Left ventricle myocardium superior (tissue), 1 donor: ENCODE measurements at places on chromosomes 4 and X.
A peak's percentile ranks its signal among the peaks of the same experiment; 100 is the strongest.

DNA sequence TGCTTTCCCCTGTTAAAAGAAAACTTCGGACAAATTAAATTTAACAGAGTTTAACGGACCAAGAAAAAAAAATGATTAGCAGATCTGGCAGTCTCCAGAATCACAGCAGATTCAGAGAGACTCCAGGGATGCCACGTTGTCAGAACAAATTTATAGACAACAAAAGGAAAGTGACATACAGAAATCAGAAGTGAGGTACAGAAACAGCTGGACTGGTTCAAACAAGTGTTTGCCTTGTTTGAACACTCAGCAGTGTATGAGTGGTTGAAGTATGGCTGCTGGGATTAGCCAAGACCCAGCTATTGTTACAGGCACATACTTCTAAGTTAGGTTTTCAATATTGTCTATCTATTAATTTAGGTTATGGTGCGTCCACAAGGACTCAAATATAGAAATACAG, 19.1 kb downstream of the PIR start:
- no peak for DNase-seq

- DNase-seq, result no peak
Observed at GRCh38 chrX:17380221-17380620, 5.2 kb downstream of the NHS start.

DNA sequence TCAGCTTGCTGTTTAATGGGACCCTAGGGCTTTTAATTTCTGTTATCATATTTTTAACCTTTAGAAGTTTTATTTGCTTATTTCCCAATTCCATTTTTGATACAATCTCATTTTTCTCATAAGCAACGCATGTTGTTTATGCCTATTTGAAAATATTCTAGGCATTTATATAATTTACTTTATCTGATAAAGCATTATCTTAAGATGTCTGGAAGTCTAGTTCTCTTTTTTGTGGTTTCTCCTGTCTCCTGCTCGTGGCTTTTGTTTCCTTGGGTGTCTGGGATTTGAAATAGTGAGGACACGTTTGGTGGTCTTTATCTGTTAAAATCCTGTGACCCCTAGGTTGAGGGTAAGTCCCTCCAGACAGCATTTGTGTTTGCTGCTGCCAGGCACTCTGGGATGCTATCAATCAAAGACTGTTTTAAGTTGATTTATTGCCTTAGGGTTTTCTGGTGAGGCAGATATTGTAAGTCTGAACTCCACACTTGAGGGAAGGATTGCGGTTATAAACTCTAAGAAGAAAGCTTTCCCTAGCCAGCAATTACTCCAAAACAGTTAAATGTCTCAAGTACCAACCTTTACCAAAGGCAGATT, 208.0 kb downstream of the PRDM5 start:
- DNase-seq, result no peak

DNA sequence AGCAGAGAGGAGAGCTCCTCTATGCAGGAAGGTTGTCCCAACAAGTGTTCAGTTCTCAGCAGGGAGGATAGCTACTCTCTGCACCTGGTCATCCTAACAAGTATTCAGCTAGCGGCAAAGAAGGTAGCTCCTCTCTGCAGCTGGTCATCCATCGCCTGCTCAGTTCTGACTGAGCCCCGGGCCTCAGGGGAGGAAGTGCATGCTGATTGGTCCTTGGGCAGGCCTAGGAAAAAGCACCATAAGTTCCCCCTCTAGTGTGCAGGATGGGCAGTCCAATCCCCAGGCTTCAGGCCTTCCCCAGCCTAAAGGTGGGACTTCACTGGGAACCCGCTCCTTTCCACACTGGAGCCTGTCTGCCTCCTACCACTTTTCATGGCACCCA, 4.4 kb upstream of the FBXW7 start:
- DNase-seq, result no peak

DNA sequence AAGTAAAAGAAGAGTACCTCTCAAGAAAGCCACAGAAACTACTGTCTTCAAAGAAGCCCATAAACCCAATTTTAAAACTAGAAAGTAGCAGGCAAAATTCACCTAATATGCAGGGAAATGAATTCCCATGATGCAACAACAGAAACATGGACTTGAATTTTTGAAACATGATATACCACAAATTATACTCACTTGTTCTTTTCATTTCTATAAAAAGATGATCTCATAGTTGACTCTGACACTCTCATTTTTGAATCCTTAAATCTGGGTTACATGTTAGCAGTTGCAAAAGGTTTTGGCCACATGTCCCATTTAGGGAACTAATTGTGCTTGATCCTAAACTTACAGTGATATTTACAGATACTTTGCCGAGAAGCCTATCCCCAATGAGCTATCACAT, 1130.8 kb downstream of the FAT4 start:
- DNase-seq, result no peak

DNA sequence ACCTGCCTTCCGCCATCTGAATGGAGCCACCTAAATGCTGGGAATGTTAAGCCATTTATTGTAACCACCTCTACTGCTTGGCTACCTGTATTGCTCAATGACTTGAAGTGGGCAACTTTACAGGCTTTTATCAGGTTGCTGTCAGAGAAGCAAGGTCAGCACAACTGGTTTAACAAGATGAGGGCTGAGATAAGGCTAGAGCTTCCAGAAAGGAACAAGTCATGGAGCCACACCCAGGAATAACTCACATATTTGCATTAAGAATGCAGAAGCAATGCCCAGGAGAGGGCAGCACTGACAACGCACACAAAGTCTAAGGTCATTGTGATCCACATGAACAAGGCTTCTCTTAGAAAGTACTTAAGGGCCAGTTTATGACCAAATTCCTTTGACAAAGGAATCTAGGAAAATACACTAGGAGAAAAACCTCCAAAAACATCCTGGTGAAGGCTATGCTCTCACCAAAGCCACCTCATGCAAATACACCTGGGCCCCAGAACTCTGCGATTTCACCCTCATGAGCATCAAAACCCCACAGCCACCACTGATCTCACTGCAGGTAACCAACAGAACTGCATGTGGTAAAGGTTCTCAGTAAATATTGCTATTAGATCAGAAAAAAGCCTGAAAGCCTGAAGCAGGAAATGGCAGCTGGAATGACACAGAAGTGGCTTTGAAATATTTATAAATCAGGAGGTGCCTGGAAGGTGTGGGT, 15.0 kb upstream of the STS start:
- peak; percentile 32 for DNase-seq

GRCh38 chrX:63718010-63718694, 66.9 kb downstream of the ARHGEF9 start:
- DNase-seq, result no peak

DNA sequence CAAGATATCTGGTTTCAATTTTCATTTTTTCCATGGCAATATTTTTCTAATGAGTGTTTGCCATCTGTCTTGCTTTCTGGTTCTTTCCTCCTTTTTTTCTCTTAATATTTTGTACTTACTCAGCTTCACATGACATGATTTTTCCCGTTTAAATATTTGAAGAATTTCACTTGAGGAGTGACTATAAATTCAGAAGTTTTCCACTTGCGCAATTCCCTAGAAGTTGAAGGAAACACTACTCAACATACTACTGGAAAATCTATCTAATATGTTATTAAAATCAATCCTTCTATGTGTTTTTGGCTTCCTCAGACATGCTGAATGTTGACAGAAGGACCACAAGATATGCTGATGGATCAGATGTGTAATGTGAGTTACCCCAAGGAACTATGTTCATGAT, 36.8 kb upstream of the BANK1 start:
- no peak for DNase-seq

DNA sequence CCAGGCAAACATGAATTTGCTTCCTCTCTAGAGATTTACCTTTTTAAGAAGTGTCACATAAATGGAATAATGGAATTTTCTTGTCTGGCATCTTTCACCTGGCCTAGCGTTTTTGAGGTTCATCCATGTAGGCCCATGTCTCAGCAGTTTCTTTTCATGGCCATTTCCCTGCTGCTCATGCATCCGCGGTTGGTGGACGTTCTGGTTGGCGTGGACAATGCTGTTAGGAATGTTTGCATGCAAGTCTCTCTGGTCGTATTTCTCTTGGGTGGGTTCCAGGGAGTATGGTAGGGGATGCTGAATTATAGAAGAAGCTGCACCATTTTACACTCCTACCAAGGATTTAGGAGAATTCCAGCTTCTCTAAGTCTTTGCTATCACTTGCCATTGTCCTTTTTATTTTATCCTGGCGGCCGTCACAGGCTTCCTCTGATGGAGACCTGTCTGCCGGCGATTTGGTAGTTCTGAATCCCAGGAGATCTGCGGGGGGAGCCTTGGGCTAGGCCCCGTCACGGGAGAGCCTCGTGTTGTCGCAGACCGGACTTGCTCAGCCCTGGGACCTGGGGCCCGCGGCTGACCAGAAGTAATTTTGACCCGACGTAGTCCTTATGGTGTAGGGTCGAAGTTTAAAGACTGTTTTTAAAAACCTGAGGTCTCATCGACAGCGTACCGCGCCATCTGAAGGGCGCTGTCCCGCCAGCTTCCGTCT, 56.9 kb upstream of the TADA2B start:
- peak; percentile 63 for DNase-seq

DNA sequence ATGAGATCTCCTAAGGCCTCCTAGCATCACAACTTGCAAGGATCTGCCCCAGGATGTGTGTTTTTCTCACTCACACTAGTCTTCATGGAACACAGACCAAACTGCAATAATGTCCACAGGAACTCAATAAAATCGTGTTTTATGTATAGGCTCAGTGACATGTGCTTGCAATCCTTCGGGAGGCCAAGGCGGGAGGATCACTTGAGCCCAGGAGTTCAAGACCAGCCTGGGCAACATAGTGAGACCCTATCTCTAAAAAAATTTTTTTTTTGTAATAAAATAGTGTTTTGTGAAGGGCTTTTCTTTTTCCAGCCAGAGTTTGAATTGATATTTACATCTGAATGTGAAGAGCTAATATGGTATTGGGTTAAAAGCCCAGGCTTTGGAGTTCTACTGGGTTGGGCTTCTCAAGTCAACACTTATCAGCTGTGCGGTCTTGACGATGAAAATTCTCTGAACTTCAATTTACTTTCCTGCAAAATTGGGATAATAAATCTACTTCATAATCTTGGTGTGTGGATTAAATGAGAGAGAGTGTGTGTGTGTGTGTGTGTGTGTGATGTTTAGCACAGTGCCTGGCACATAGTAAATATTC, 38.7 kb upstream of the SETD7 start:
- DNase-seq, result no peak

GRCh38 chr4:168743601-168744000, 246.7 kb downstream of the PALLD start:
- DNase-seq, result no peak

DNA sequence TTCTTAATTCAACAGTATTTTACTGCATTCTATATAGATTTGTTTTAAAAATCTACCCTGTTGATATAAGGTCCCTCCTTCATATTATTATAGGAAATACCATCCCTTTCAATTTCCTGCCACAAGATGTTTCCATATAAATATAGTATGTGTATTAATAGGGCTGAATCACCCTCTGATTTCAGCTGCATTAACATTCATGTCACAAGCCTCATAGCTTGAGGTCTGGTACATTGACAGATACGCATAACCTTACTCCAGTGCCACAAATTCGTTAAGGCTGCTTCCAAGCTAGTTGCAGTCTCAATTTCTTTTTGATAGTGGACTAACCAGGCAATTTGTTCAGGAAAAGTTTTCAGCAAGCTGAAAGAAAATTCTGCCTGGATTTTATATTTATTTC, 128.4 kb downstream of the KLHL34 start:
- no peak for DNase-seq

DNA sequence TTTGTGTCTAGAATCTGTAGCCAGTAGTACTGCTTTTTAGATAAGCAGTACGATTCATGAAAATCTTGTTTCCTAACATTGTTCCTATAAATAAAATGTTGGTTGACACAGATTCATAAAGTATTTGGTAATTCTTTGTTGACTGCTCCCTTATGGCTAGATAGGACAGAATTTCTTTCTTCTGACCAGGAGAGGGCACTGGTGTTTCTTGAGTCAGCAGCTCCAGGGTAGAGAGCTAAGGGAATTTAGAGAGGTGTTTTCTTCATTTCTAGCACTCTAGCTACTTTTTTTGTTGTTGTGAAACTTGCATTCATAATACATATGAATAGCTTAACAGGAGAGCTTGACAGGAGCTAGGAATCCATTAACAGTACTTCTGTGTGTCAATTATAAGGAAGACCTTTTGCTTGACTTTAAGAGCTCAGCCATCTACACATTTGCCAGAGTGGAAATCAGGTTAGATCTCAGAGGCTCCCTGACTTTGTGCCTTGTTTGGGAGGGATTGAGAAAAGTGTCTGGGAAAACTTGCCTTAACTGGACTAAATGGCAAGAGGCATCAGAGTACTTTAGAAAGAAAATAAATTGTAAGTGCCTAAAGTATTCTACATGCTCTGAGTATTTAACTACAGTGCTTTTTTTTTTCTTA, 756.1 kb downstream of the SH3BGRL start:
- DNase-seq, result no peak

- DNase-seq, result no peak
Observed at GRCh38 chrX:65582450-65583082, 48.0 kb upstream of the LAS1L start.

DNA sequence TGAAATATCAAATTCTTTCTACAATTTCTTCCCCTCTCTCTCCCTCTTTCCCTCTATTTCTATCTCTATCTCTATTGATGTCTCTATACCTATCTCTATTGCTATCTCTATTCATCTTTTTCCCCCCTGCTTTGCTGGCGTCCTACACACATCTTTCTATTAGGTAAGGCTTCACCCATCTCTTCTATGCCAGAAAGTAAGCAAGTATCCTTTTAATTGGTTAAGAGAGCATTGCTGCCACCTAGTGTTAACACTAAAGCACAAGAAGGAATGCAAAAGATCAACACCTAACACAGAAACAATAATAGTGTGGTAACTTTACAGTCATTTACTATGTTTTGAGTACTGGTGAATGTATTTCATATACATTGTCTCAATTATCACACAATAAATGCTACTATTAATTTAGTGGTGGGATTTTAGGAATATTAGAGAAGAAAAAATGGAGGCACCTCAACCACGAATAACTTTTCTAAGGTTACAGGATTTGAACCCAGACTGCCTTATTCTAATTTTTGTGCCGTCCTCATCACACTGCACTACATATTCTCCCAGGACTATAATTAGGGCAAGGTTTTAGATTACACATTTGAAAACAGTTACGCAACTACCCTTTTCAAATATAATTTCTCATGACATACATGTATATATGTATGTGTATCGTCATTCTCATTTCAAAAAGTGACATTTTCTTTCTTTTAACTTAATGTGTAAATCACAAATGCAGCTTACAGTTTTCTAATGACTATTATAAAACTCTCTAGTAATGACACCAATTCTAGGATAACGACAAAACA, 3.7 kb upstream of the C4orf36 start:
- no peak for DNase-seq

DNA sequence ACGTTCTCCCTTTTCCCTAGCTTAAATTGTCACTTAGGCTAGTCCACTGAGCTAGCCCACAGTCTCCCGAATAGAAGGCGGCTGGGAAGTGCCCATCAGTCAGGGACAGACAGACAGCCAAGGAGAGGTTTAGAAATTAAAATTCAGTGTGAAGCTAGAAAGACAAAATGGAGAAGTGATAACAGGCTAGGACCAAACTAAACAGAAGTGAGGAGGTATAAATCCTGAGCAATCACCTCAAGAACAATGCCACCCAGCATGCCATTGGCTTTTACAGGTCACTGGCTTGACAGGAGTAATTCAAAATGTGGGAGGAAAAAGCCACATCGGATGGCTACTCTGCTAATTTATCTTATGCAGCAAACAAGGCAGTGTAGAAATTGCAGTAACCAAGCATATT, 138.9 kb downstream of the MAPK10 start:
- no peak for DNase-seq
